ENCODE measurements at places on chromosomes 6 and 20.

- no peak for DNase-seq
- H3K36me3 ChIP-seq, result no peaks in the 10 kb centered on the region
- H3K4me1 ChIP-seq, result no peaks in the 10 kb centered on the region
- no peak overlapping the region for H3K4me3 ChIP-seq
- no peaks in the 10 kb centered on the region for H3K27me3 ChIP-seq
Measured at GRCh38 chr6:22664968-22665367, 95.6 kb downstream of the HDGFL1 start.

GRCh38 chr20:62617711-62618483 is 24.4 kb upstream of the SLCO4A1 start:
- H3K27ac ChIP-seq, result no peak overlapping the region
- H3K36me3 ChIP-seq, result no peaks in the 10 kb centered on the region
- no peak for DNase-seq
- H3K4me1 ChIP-seq, result peaks cover 8% of the 10 kb centered on the region

GRCh38 chr20:61042506-61043385 is 209.3 kb upstream of the CDH4 start:
- no peak overlapping the region for H3K27ac ChIP-seq
- no peak overlapping the region for H3K4me3 ChIP-seq
- no peaks in the 10 kb centered on the region for H3K4me1 ChIP-seq
- DNase-seq, result no peak

- no peaks in the 10 kb centered on the region for H3K36me3 ChIP-seq
- H3K27me3 ChIP-seq, result no peaks in the 10 kb centered on the region
- no peak for DNase-seq
Measured at GRCh38 chr20:10504608-10504993, 69.5 kb downstream of the SLX4IP start.

DNA sequence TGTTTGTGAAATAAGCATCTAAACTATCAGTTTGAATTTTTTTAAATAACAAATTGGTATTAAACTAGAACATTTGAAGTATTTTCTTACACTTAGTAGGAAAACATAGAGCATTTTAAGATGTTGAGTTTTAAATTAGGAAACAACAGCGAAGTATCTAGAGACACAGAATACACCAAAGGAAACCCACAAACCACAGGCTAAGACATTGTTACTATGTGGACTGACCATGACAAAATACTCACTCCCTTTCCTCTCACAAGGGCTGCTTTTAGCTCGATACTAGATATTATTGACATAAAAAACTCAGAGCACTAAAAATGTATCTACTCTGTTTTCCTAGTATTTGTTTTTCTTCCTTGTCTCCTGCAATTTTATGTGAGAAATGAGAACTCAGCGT is 266.0 kb upstream of the CITED2 start:
- H3K4me3 ChIP-seq, result no peak overlapping the region
- H3K27me3 ChIP-seq, result no peaks in the 10 kb centered on the region
- no peak overlapping the region for H3K27ac ChIP-seq
- H3K36me3 ChIP-seq, result no peaks in the 10 kb centered on the region
- no peak for DNase-seq

DNA sequence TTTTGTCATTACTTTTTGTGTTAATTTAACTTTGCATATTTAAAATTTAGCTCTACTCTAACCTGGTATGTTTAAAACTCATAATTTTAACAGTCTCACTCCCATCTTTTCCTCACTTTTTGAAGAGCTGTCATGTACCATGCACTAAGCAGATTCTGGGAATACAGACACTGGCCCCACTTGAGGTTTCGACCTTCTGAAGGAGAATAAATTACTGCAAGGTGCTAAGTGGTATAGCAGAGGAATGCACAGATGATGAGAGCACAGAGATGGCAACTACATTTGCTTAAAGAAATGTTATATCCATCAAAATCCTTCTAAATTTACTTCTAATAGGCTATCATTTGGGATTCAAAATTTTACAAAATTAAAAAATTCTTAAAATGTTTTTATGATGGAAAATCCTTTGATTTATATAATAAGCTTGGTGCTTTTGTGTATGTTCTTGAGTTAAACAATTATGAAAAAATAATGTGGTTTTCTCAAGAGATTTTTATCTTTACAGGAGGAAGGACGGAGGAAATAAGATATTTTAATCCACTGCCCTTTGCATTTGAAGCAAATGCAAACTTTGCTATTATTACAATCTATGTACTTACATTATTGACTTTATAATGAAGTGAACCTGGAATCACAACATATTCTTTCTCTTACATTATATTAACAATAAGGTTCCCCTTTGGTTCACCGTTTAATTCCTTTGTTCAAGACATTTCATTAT is 79.3 kb downstream of the AHI1 start:
- no peak for DNase-seq
- no peaks in the 10 kb centered on the region for H3K36me3 ChIP-seq
- peaks cover 3% of the 10 kb centered on the region for H3K4me1 ChIP-seq
- no peak overlapping the region for H3K27ac ChIP-seq

- DNase-seq, result no peak
- no peak overlapping the region for H3K4me3 ChIP-seq
- H3K27me3 ChIP-seq, result no peaks in the 10 kb centered on the region
- no peaks in the 10 kb centered on the region for H3K4me1 ChIP-seq
- H3K27ac ChIP-seq, result no peak overlapping the region
- H3K36me3 ChIP-seq, result peaks cover 13% of the 10 kb centered on the region
Measured at GRCh38 chr6:122673343-122673961, 63.2 kb downstream of the PKIB start.

DNA sequence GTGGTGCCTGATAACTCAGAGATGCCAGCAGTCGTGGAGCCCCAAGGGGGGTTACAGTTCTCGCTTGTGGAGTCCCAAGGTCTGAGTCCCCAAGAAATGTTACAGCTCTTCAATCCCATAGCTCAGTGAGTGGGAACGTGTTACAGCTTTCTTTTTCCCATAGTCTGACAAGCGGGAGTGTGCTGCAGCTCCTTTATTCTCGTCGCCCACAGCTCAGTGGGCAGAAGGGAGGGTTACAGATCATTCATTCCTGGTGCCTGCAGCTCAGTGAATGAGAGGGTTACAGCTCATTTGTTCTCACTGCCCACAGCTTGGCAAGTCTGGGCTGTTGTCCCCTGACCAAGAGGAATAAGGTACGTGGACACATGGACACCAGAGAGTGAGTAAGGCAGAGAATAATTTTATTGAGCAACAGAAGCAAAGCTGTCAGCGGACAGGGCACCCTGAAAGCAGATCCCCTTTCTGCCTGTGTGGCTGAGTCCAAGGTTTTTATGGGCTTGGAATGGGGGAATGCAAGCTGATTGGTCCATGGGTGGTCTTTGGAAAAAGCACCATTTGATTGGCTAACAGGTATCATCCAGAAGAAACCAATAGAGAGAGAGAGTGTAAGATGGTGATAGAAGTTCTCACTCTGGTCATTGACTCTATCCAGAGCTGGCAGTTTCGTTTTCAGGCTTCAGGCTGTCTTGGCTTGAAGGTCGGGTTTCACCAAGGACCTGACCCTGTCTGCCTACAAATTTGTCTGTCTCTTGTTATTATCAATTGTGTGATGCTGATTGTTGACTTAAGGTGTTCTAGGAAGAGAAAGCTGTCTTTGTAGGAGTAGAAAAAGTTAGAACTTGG is 16.4 kb downstream of the RNF217 start:
- H3K4me1 ChIP-seq, result peaks cover 6% of the 10 kb centered on the region
- no peaks in the 10 kb centered on the region for H3K36me3 ChIP-seq
- H3K27ac ChIP-seq, result no peak overlapping the region
- H3K4me3 ChIP-seq, result no peak overlapping the region
- no peak for DNase-seq
- H3K27me3 ChIP-seq, result no peaks in the 10 kb centered on the region

DNA sequence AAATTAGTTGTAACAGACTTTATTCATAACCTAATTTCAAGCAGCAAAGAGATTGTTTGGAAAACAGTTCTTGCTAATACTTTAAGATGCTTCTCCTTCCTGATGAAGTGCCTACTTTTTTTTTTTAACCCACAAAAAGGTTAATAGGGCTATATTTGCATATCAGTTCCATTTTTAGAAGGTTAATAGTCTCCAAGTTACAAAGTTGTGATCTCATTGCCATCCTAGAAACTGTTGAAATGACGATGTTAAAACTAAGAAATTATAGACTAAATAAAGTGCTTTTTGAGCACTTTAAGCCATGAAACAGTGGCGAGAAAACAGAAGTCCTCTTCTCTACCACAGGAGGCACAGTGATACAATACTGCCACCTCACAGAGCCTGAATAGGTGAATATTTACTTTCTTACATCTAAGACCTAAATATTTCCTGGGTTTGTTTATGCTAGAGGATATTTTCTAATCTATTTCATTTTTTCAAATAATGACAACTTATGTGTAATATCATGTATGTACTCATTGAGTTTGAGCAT is 5.3 kb downstream of the RNF144B start:
- no peak overlapping the region for H3K27ac ChIP-seq
- DNase-seq, result no peak
- H3K27me3 ChIP-seq, result no peaks in the 10 kb centered on the region
- H3K36me3 ChIP-seq, result no peaks in the 10 kb centered on the region
- H3K4me1 ChIP-seq, result peaks cover 11% of the 10 kb centered on the region

DNA sequence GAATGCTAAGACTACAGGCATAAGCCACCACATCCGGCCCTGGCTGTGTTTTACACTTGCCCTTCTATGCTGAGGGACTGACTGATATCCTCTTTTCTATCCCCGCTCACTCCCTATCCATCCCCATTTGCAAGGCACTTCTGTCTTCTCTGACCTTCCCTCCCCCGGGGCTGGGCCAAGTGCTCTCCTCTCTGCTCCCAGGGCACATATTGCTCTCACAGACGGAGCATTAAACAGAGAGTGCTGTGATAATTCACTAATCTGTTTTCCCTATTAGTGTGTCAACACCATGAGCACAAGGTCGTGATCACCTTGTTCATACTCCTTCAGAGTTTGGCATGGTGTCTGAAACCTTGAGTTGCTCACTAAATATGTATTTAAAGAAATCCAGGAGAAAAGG is 9.0 kb upstream of the SLC2A12 start:
- no peaks in the 10 kb centered on the region for H3K36me3 ChIP-seq
- peaks cover 18% of the 10 kb centered on the region for H3K4me1 ChIP-seq
- DNase-seq, result no peak
- no peak overlapping the region for H3K27ac ChIP-seq
- no peaks in the 10 kb centered on the region for H3K27me3 ChIP-seq

- H3K4me1 ChIP-seq, result peaks cover 3% of the 10 kb centered on the region
- no peaks in the 10 kb centered on the region for H3K36me3 ChIP-seq
- H3K27me3 ChIP-seq, result no peaks in the 10 kb centered on the region
- no peak overlapping the region for H3K27ac ChIP-seq
Measured at GRCh38 chr6:90187437-90188121, 109.1 kb downstream of the BACH2 start.

- no peak for DNase-seq
- H3K4me1 ChIP-seq, result no peaks in the 10 kb centered on the region
- no peaks in the 10 kb centered on the region for H3K27me3 ChIP-seq
- no peak overlapping the region for H3K27ac ChIP-seq
- H3K4me3 ChIP-seq, result no peak overlapping the region
Measured at GRCh38 chr6:48881551-48881950, 581.5 kb downstream of the MMUT start.

Measured in H1 (cell line).